Stimulated activated CD8-positive, alpha-beta memory T cell treated with anti-CD3 and anti-CD28 coated beads, Interleukin-2, amount 100 ng/mL, for 1 hour (primary cell): ENCODE measurements at places on chromosomes 2 and 18.

- no peak for DNase-seq
Observed at GRCh38 chr2:40204268-40204667, 247.6 kb downstream of the SLC8A1 start.

- DNase-seq, result no peak
Observed at GRCh38 chr2:110829413-110830146, 97.2 kb downstream of the ACOXL start.

DNA sequence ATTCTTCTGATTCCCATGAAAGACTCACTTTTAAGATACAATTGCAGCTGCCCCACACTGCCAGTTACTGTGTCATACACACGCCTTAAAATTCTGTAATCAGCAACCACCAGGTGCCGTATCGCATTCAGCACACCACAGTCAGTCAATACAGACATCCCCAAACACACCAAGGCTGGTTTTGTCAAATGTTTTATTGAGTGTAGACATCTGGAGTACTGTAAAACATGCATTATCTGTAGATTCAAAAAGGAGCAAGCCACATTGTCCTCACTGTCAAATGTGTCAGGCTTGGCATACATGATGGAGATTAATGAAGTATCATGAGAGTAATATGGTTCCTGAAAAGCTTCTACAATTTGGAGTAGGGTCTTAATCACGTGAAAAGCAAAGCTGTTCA lies 109.7 kb upstream of the SP3 start:
- DNase-seq, result no peak

- no peak for DNase-seq
Observed at GRCh38 chr2:80830891-80831290, 526.3 kb upstream of the LRRTM1 start.

DNA sequence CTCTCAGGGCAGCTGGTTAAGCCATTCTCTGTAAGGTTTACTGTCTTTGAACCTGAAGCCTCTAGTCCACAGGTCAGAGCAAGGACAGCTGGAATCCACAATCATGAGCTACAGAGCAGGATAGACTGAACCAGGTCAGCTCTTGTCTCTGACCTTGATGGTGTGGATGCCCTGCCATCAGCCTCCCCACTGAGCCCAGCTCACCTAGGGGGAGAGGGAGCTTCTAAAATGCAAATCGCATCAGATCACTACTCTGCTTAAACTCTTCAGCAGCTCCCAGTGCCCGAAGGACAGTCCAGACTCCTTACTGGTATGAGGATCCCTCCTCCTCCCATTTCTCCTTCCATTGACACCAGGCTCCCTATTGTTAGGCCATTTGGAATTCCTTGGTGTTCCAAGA lies 255.3 kb upstream of the CCDC68 start:
- no peak for DNase-seq

GRCh38 chr2:145260081-145260480 lies 740.2 kb upstream of the ZEB2 start:
- DNase-seq, result no peak

- no peak for DNase-seq
Observed at GRCh38 chr2:234701421-234701820, 204.5 kb upstream of the ARL4C start.

DNA sequence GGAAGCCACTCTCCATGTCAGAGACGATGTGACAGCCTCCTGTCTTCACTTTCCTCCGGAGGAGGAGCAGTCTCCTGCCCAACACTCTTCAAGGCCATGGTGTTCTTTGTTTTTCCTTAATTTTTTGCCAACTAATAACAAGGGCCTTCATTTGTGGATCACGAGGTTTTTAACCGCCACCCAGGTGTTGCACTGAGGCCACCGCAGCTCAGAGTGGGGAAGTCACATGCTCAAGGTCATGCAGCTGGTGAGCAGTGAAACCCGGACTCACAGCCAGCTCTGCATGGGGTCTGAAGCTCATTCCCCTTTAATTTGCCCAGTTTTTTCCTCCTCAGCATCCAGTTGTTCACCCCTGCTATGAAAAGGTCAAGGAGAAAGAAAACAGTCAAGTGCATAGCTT lies 19.6 kb downstream of the ENOSF1 start:
- no peak for DNase-seq

- no peak for DNase-seq
Observed at GRCh38 chr2:1621501-1621900, 122.8 kb downstream of the PXDN start.

DNA sequence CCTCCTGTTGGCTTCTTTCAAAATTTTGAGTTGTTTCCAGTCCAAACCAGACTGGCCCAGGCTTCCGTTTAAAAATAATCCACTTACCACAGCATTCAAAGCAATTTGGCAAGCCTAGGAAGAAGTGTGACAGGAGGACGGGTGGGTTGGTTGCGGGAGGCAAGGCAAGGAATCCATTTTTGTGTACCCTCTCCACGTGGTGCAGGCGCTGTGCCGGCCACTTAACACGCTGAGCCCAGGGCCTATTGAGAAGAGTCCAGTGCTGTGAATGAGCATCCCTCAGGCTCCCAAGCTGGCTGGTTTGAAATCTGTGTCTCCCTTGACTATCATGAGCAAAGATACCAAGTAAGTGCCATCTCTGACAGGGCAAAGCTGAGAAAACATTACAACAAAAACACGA lies 160.9 kb downstream of the NCKAP5 start:
- DNase-seq, result no peak

GRCh38 chr18:31648966-31649429 lies 35.4 kb downstream of the B4GALT6 start:
- DNase-seq, result no peak

GRCh38 chr2:24456599-24457556 lies 34.2 kb upstream of the NCOA1 start:
- no peak for DNase-seq

- DNase-seq, result no peak
Observed at GRCh38 chr2:193276988-193277387, 1082.3 kb upstream of the TMEFF2 start.

- DNase-seq, result peak; percentile 46
Observed at GRCh38 chr2:241965931-241966412, 96.4 kb downstream of the RTP5 start.

- no peak for DNase-seq
Observed at GRCh38 chr18:23341983-23342382, 111.1 kb upstream of the RIOK3 start.

DNA sequence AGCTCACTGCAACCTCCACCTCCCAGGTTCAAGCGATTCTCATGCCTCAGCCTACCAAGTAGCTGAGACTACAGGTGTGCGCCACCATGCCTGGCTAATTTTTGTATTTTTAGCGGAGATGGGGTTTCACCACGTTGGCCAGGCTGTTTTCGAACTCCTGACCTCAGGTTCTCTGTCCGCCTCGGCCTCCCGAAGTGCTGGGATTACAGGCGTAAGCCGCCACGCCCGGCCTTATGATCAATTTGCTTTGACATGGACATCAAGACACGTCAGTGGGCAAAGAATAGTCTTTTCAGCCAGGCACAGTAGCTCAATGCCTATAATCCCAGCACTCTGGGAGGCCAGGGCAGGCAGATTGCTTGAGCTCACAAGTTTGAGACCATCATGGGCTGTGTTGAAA lies 48.0 kb upstream of the CABYR start:
- DNase-seq, result no peak

DNA sequence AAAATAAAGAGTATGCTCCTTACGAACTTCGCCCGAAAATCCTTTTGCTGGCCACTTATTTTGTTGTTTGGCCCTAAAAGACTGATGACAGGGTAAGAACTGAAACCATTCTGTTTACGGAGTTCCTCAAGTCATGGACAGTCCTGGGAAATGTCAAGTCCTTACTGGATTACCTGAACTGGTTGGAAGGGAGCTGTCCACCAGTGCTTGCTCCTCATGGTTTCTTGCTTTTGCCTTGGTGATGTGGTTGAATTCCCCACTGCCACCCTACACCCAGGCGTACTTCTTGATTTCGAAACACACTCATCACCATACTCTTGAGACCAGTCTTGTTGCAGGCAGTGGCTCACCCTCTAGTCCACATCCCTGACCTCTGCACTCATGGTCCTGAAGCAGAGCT lies 49.1 kb upstream of the CHMP1B start:
- no peak for DNase-seq

DNA sequence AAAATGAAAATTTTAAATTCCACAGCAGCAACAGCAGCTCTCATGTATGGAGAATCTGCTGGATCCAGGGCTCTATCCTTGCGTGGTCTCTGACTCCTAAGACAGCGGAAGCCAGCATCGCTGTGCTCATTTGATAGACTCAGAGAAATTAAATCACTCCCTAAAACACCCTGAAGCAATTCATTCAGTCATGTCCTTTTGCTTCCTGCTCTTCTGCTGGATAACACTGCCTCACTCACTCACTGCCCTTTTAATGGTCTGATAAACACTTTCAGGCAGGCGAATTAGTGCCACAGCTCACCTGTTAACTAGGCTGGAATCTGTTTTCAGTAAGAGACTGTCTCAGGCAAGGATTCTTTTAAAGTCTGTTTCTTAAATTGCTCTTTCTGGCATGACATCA lies 10.0 kb downstream of the WIPF1 start:
- no peak for DNase-seq

DNA sequence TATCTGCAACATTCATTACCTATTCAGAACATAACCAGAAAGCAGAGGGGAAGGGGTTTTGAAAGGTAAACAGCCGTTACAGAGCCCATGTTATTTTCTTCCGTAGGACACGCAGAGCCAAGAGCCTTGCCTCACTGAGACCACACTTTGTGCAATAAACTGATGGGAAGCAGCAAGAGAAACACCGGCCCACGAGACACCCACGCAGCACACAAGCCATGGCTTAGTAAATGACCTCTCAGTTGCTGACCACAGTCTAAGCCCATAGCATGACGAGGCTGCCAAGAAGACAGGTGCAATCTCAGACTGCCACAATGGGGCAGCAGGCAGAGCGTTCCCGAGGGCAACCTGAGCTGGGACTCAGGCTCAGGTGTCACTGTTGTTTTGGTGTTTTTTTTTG lies 59.6 kb downstream of the CABYR start:
- no peak for DNase-seq

DNA sequence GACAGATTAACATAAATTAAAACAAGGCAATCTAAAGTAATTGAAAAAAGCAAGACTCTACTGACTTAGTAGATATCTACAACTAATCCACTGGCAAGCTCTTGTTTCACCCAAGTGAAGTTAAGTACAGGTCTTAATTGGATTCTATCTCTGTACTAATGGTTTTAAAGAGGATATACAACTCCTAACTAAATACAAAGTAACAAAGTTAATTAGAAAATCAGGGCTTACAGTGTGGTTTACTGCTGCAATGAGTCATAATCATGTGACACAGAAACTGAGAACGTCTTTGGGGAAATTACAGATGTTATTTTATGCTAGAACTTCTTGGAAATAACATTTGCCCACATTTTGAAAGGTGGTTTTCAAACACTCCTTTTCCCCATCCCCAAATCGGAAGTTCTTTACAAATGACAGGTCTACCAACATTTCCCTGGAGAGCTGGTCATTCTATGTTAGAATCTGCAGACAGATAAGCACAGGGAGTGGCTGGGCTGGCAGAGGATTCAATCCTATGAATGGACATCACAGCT lies 245.3 kb downstream of the STK39 start:
- no peak for DNase-seq
